Foreskin fibroblast (primary cell): ENCODE measurements at places on chromosomes 1 and 21.

- DNase-seq: peak; percentile 38
These were observed 258.6 kb upstream of the TMEM51 start for GRCh38 chr1:14894811-14895560.

DNA sequence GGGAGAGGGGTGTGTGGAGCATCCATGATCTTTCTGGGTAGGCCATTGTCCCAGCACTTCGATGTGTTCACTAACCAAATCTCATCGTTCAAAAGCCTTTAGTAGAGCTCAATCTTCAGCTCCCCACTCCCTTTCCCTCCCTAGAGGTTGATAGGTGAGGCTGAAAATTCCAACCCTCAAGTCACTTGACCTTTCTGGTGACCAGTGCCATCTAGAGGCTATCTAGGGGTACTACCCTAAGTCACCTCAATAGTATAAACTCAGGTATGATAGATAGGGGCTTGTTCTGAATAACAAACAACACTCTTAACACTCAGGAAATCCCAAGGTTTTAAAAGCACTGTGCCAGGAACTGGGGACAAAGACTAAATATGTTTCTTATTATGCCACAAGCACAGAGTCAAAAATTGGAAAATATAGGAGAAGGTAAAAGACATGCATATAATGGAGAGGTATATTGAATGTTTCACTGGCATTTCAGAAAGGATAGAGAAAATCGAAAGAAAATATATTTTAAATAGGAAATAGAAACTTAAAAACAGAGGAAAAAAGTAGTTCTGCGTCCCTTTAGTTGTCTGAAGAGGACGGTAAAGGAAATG lies 42.9 kb upstream of the CD53 start:
- DNase-seq: peak; percentile 0

DNA sequence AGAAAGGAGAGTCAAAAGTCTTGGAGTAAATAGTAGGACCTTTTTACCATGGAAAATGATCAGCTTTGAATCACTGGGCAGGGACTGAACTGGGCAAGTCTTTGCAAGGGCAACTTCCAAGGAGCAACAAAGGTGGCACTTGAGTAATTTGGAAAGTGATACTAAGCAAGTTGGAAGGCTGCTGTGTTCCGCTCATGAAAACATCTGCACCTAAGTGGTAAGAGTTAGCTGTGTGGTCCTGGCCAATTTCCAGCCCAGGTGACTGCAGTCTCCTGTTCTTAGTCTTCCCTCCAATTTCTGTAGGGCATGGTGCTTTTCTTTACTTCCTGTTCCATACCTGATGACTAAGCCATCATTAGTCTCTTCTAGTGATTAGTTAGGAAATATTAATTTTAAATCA lies 35.5 kb upstream of the PRDM2 start:
- no peak for DNase-seq

DNA sequence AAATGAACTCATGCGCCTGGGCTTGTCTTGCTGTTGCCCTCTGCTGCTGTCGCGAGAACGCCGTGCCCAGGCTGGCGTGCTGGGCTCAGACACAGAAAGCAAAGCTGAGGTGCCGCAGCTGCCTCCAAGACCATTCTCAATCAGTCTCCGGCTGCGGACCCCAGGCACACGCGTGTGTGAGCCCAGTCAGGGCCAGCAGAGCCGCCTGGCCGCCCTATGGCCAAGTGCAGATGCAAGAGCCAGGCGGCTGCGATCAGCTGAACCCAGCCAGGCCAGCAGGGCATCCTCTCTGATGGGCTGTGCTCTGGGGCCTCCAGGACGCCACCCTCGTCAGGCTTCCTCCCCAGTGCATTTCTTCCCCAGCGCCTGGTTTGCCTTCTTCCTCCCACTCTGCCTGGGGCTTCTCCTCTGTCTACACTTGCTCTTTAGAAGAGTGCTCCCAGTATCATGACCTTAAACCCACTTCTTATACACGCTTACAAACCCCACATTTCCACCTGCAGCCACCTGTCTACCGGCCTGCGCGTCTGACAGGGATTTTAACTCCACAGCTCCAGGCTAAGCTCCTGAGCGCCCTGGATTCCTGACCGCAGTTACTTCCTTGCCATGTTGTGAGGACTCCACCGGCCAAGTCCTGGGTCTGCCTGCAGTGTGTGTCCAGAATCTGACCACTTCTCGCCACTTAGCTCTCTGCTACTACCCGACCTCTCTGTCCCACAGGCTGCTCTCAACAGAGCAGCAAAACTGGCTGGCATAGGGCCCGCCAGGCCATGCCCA lies 21.7 kb upstream of the LRRC47 start:
- DNase-seq: no peak

DNA sequence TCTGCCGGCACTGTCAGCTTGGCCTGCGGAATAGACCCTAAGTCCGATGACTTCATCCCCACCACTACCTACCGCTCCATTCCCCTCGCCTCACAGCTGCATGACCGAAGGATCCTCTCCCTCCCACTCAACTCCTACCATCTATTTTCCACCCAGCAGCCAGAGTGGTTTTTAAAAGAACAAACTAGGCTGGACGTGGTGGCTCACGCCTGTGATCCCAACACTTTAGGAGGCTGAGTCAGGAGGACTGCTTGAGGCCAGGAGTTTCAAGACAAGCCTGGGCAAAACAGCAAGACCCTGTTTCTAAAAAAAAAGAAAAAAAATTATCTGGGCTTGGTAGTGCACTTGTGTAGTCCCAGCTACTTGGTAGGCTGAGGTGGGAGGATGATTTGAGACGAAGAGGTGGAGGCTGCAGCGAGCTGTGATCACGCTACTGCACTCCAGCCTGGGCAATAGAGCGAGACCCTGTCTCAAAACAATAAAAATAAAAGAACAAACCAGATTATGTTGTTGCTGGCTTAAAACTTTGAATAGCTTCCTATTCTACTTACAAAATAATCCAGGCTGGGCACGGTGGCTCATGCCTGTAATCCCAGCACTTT lies 59.0 kb downstream of the UBIAD1 start:
- DNase-seq: no peak

DNA sequence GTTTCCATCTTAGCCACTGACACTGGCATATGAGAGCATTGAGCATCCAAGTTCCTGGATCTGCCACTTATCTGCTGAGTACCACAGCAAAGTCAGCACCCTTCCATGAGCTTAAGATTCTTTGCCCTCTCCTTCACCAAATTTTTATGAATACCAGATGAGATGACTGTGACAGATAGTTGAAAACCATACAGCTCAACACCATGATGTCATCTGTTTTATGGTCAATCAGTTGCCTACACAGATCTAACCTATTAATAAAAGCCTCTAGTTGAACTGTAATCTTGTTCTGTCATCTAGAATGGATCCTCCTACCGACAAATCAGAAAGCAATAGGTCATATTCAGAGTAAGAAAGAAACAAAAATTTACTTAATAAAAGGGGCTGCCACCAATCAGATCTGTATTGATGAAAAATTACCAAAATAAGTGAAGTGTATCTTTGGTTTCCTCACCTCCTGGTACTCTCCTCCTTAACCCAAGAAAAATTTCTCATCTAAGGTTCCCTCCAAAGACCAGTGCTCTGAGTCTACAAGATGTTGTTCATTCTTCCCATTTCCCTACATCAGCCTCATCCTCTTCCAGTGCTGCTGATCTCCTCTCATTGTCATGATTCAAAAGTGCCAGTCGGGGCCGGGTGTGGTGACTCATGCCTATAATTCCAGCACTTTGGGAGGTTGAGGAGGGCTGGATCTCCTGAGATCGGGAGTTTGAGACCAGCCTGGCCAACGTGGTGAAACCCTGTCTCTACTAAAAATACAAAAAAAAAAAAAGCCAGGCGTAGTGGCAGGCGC lies 138.8 kb upstream of the CTTNBP2NL start:
- no peak for DNase-seq

DNA sequence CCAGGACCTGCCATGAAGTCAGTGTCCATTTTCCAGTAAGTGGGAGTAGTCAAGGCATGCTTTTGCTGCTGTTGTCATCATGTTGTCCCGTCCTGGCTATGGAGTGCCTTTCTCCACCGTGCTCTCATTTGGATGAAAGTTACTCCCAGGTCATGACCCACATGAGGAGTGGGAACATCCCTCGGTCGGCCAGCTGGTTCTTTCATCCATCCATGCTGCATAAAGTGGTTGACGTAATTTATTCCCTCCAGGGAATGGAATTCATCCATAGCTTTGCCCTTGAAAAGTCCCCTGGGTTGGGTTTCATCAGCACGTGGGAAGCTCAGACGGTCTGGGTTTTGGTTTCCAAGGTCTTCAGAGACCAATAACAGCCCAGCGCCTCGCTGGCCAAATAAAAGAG lies 11.6 kb downstream of the PLA2G2A start:
- DNase-seq: no peak

DNA sequence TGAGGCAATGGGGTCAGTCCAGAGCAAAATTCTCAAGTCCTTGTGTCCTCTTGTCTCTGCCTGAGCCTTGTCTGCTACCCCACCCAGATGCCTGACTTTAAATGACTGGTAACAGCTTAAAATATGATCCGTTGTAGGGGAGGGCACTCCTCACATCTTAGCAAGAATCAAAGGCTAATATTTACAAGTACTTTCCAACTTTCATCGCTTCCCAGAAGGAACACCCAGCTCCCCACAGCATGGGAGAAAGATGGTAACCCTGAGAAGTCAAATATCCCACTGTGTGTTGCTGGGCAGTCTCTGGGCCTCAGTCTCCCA lies 5.2 kb downstream of the ECE1 start:
- no peak for DNase-seq

GRCh38 chr21:38032082-38032801 lies 116.0 kb upstream of the KCNJ6 start:
- DNase-seq: no peak

DNA sequence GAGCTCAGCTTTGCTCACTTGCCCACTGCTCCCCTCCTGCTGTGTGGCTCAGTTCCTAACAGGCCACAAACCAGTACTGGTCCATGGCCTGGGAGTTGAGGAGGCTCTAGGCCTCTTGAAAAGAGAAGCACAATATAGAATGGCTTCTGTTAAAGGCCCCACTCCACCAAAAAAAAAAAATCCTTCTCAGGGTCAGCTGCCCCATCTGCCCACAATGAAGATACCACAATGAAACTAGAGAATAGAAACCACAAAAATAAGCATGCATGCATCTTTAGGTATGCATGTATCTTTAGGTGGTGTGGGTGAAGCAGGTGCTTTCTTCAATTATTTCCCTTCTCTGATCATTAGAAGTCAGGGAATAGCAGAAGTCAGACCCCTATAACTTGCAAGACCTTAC lies 620.4 kb upstream of the BEND5 start:
- DNase-seq: no peak

- peak; percentile 68 for DNase-seq
These were observed 14.7 kb downstream of the GAS5 start for GRCh38 chr1:173853074-173853473.

DNA sequence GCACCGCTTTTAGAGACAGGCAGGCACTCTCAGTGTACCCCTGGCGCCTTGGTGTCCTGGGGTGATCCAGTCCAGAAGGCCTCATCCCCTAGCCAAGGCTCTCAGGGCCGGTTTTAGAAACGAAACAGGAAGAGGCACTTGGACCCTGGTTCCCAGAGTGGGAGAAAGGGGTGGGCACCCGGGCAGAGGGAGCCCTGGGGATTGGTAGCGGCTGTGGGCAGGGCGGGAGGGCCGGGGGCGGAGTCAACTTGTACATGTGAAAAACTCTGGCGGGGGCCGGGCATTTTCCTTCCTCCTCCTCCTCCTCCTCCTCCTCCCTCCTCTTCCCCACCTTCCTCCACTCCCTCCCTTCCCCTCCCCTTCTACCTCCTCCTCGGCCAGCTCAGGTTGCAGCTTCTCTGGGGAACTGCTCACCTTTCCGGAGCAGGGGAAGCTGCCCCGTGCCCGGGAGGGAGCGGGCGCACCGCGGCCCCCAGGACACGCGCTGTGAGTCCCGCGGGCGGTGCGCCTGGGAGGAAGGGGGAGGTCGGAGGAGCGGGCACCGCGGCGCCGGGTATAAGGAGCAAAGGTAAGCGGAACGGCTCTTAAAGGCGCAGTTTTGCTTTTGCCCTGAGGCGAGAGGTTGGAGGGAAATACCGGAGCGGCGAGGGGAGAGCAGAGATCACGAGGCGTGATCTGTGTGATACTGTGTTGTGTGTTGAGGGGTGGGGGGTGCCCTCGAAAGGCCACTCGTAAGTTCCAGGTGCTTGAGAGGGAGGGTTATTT lies at the start of gene CDK18:
Gene CDK18 (plus strand): TSS at position 359 of the 765 bp plus-strand sequence. CDS start 18,499 bp downstream, outside the sequence.
- DNase-seq: no peak

DNA sequence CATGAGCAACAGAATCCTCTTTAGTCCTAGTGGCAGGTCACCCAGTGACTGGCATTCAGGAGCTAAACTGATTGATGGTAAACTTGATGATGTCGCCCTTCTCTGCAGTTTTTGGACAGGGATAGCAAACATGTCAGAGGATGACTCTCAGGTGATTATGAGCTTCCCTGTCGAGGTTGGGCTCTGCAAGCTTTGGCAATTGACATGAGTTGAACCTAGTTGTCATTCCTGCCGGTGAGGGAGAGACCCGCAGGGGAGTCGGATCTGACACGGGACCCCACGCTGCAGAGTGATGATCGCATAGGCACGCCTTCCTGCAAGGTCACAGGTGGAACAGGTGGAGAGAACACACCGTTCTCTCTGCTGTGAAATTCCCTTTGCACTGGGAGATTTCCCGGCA lies 438.0 kb upstream of the VAMP3 start:
- DNase-seq: no peak

- DNase-seq: peak; percentile 80
These were observed 22.8 kb downstream of the DHRS3 start for GRCh38 chr1:12594966-12595756.

GRCh38 chr21:25133939-25134338 lies 473.3 kb downstream of the MRPL39 start:
- DNase-seq: no peak

DNA sequence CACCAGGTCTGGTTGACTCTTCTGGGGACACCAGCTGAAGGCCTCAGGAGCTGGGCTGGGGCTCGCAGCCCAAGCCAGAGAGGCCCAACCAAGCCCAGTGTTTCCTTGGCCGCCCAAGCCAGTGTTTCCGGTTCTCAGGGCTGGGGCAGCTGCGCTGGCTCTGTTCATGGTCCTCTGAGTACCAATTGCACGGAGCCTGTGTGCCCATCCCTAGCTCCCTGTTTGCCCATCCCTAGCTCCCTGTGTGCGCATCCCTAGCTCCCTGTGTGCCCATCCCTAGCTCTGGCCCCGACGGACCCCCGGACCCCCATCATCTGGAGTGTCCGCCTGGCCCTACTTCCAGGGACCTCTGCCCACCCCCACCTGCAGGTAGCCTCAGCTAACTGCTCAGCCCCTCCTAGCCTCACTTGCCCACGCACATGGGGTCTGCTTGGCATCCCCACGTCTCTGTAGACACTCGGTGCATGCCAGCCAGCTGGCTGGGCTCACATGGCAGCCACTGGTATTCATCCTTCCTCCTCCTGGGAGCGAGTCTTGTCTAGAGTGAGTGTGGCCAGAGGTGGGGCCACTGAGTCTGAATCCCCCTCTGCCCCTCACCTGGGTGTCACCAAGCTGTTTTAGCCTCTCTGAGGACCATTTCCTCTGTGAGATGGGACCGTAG lies 64.0 kb downstream of the WNT9A start:
- no peak for DNase-seq

- no peak for DNase-seq
These were observed 48.3 kb downstream of the ADGRL2 start for GRCh38 chr1:81848880-81849682.

- peak; percentile 77 for DNase-seq
These were observed 17.2 kb downstream of the NFYC start for GRCh38 chr1:40708750-40709099.

GRCh38 chr1:2481885-2482284 lies 5.8 kb downstream of the PLCH2 start:
- DNase-seq: no peak
